Naive thymus-derived CD8-positive, alpha-beta T cell (primary cell): ENCODE measurements at places on chromosomes 5 and 9. TPM values are rescaled to one million over a fixed set of nuclear protein-coding genes. Genes with fewer than 3 reads are reported as not detected.
A peak's percentile ranks its signal among the peaks of the same experiment; 100 is the strongest.

DNA sequence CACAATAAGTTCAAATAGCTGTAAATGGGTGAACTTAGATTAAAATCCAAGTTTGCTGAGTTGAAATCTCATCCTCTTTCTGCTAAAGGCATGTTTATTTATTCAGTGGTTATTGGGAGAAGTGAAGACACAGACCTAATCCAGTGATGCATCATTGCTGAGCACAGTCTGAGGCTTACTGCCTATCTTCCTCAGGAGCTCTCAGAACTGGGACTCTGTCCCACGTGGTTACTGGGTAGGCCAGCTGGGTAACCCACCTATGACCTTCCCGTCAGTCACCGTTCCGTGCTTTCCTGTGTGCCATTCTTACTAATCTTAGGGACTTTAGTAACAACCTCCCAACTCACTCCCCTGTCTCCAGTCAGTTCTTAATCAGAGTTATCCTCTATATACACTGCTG is 226.8 kb upstream of the ATP10B start:
- H3K27ac ChIP-seq = no peak overlapping the region
- no peaks in the 10 kb centered on the region for H3K27me3 ChIP-seq
- H3K36me3 ChIP-seq = no peaks in the 10 kb centered on the region
- no peak for DNase-seq
- H3K4me3 ChIP-seq = no peak overlapping the region

- H3K27me3 ChIP-seq = no peaks in the 10 kb centered on the region
- no peak overlapping the region for H3K4me3 ChIP-seq
- H3K27ac ChIP-seq = no peak overlapping the region
- DNase-seq = no peak
- H3K4me1 ChIP-seq = no peaks in the 10 kb centered on the region
These were observed 29.5 kb downstream of the TSC1 start for GRCh38 chr9:132914924-132915323.

DNA sequence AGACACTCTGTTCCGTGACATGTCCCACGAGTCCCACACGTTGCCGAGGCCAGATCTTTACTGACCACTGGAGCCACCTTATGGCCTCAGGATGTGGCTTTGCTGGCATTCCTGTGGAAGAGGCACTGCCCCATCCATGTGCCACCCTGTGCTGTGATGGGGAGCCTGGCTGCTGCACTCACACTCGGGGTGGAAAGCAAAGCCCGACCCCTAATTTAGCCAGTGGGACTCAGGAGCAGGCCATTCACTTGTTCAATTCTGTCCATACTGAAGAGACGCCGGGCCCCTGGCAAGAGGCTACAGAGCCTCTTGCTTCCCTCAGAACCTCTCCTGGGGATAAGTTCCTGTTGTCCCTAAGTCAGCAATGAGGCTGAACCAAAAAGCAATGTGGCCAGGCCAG is 18.6 kb upstream of the CEP72 start:
- no peaks in the 10 kb centered on the region for H3K36me3 ChIP-seq
- H3K27me3 ChIP-seq = peaks cover 18% of the 10 kb centered on the region
- DNase-seq = no peak

DNA sequence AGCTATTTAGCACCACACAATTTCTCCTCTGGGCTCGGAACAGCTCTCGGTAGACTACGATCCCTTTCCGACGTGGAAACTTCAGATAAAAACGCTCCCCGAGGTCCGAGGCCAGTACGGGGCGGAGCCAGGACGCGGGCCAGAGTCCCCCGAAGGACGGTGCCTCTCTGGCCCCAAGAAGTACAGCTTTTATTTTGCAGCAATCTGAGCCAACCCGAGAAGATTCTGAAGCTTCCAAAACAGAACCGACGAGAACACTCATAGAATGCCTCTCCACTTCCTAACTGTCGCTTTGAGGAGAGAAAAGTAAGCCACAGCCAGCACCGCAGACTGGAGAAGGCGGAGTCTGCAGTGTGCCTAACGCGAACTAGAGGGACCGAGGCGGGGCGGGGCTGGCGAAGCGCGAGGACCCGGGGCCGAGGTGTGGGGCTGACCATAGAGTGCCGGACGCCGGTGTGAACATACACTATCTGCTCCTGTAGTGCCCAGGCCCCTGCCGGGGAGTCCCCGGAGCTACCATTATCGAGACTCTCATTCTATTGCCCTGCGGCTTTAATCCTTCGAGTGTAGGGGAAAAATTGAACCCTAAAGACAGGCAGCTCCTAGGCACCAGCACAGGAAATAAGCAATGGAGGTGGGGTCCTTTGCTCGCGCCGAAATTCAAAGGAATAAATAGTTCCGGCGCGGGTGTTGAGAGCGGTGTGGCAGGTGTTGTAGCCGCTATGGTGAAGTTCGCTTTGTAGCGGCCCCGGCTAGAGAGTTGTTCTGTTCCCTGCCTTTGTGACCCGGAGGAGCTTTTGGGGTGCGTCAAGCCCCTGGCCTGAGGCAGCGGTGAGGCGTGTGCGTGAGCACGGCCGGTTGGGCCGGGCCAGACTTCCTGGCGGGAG is at the start of gene SMC2:
Gene SMC2, plus strand, starts transcription at position 663 of the 887 bp plus-strand sequence. CDS start 1,076 bp downstream, outside the sequence.
- no peaks in the 10 kb centered on the region for H3K36me3 ChIP-seq
- H3K4me1 ChIP-seq = peaks cover 13% of the 10 kb centered on the region
- DNase-seq = peak; percentile 88
- H3K27me3 ChIP-seq = no peaks in the 10 kb centered on the region

DNA sequence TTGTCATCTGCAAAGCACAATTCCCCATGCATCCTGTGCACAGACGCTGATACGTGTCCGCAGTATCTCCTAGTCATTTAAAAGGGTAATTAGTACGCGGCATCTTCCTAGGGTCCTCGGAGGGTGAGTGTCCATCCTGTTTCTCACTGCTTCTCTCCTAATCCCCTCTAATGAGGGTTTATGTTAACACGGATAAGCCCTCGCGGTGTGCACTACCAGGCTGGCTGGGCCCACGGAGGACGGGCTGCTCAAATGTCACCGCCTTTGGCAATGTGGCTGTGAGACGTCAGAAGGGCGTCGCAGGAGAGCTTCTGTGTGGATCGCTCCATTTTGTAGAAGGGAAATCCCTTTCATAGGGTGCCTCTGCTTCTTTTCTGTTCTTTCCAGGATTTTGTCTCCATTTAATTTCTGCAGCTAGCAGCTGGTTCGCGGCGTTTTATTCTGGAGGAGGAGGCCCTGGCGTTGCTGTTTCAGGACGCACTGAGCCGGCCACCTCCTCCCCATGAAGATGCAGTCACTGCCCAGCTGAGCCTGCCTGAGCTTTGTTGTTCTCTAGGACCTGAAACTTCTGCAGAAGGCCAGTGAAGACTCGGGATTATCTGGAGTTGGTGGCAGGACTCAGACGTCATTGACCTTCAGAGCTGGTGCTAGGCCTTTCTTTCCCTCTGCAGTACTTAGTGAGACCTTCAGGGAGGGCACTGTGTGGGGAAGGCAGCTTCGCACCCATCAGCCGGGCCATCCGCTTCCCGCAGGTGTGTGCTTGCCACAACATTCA is 326.1 kb upstream of the IRX1 start:
- no peak overlapping the region for H3K4me3 ChIP-seq
- H3K4me1 ChIP-seq = no peaks in the 10 kb centered on the region
- H3K36me3 ChIP-seq = no peaks in the 10 kb centered on the region
- H3K27me3 ChIP-seq = peaks cover 14% of the 10 kb centered on the region
- no peak for DNase-seq

GRCh38 chr5:151012862-151013261 is 7.5 kb upstream of the GPX3 start:
- no peak for DNase-seq
- no peaks in the 10 kb centered on the region for H3K4me1 ChIP-seq
- H3K27me3 ChIP-seq = peaks cover 33% of the 10 kb centered on the region
- no peak overlapping the region for H3K27ac ChIP-seq
- H3K4me3 ChIP-seq = no peak overlapping the region
- H3K36me3 ChIP-seq = no peaks in the 10 kb centered on the region

DNA sequence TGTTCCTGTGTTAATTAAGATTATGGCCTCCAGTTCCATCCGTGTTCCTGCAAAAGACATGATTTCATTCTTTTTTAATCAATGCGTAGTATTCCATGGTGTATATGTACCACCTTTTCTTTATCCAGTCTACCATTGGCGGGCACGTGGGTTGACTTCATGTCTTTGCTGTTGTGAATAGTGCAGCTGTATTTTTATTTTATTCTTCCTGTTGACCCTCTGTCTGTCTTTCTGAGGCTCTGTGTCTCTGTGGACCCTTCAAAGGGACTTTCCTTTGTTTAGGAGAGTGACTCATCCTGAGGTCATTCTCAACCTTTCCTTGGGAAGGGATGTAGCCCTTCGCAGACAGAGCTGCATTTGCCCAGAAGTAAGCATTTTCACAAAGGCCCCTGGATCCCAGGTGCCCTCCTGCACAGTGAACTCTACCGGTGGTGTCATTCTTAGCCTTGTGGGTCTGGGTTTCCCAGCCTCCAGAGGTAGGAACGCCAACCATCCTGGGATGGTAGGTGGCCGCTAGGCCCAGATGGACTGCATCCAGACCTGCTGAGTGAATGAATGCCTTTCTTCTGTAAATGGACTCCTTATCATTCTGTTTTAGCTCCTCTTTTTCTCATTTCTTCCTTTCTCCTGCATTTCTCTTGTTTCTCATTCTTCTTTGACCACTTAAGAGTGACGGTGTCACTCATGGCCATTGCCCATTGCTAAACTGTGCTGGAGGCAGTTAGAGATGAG is 22.4 kb downstream of the TRIO start:
- DNase-seq = no peak
- H3K4me1 ChIP-seq = peaks cover 33% of the 10 kb centered on the region
- no peak overlapping the region for H3K4me3 ChIP-seq
- H3K36me3 ChIP-seq = peaks cover 5% of the 10 kb centered on the region
- H3K27ac ChIP-seq = no peak overlapping the region

DNA sequence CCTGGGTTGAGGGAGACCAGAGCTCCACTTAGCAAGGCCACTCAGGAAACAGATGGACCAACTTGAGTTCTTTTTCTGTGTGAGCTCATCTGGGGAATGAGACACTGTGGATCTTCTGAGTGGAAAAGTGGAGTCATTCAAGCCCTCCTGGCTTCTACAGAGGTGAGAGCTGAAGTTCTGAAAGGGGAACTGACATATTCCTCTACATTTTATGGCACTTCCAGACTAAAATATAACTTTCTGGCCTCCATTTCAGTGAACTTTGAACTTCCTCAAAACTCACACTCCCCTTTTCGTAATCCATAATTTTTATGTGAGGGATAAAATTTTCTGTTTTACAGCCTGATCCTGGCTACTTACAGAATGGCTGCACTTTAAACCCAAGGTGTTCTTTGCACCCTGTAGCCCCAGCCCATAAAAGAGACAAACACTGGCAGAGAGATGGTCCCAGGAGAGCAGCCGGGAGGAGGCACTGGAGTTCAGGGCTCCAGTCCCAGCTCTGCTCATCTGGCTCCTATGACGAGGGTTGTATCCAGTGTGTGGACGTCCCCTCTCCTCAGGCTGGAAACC is 10.8 kb downstream of the SPAAR start:
- peaks cover 6% of the 10 kb centered on the region for H3K4me1 ChIP-seq
- DNase-seq = no peak
- H3K27me3 ChIP-seq = no peaks in the 10 kb centered on the region
- H3K4me3 ChIP-seq = no peak overlapping the region

- peak overlapping the region; percentile 89 for H3K27ac ChIP-seq
- DNase-seq = no peak
- no peaks in the 10 kb centered on the region for H3K36me3 ChIP-seq
- H3K4me1 ChIP-seq = peaks cover 27% of the 10 kb centered on the region
These were observed 129.6 kb downstream of the KCNIP1 start for GRCh38 chr5:170633235-170634081.

DNA sequence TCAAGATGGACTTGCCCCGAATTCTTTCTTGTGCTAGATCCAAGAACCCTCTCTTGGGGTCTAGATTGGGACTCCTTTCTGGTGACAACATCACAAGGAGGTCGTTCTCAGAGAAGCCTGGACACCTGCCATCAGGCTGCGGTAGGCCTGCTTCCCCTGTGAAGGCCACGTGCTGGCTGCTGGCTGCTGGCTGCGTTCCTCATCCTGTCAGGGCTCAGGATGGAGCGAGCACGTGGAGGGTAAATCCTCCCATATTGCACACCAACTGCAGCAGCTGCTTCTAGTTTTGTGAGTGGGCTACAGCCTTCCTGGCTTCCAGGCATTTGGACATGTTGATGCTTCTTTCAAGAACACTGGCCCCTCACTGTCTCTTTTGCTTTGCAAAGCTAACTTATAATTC is 95.6 kb downstream of the HSPA4 start:
- peaks cover 2% of the 10 kb centered on the region for H3K27me3 ChIP-seq
- no peaks in the 10 kb centered on the region for H3K36me3 ChIP-seq
- DNase-seq = peak; percentile 1
- no peak overlapping the region for H3K27ac ChIP-seq
- peaks cover 17% of the 10 kb centered on the region for H3K4me1 ChIP-seq

- DNase-seq = no peak
- H3K4me3 ChIP-seq = no peak overlapping the region
- H3K27ac ChIP-seq = no peak overlapping the region
- peaks cover 24% of the 10 kb centered on the region for H3K27me3 ChIP-seq
- H3K36me3 ChIP-seq = no peaks in the 10 kb centered on the region
These were observed 325.4 kb downstream of the RFX3 start for GRCh38 chr9:3200331-3200774.

DNA sequence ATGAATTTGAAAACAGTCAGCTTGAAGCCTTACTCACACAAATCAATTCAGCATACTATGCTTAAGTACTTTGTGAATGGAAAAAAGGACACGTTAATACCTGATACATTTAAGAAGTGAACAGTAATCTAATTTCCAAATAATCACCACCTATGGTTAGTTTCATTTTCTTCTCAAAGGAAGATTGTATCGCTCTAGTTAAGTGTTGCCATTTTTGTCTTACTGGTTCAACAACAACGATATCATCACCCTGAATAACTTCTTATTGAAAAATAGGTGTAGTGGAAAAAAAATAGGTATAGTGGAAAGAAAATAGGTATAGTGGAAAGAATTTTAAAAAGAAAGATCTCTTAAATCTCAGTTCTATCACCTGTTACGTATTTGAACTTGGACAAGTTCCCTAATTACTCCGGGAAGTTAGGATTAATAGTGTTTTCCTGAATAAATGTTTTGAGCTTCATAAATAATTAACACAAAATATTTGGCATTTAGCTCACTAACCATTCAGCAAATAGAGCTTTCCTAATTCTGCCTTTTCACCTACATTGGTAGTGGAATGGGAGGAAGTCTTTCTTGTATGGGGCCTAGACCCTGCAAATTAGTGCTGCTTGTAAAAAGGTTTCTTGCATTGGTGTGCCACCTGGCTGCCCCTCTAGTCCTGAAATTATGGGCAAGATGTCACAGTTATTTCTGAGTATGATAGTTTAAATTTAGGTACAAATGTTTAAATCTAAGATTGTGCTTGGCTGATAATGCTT is 502.6 kb upstream of the NMUR2 start:
- no peak for DNase-seq
- no peaks in the 10 kb centered on the region for H3K4me1 ChIP-seq
- H3K4me3 ChIP-seq = no peak overlapping the region
- H3K36me3 ChIP-seq = no peaks in the 10 kb centered on the region
- no peak overlapping the region for H3K27ac ChIP-seq

GRCh38 chr9:106962615-106963363 is 99.8 kb downstream of the ZNF462 start:
- peaks cover 11% of the 10 kb centered on the region for H3K4me1 ChIP-seq
- H3K27me3 ChIP-seq = no peaks in the 10 kb centered on the region
- H3K4me3 ChIP-seq = no peak overlapping the region
- DNase-seq = no peak
- H3K27ac ChIP-seq = no peak overlapping the region

Gene NANS
- 30.9 TPM for polyA plus RNA-seq

Gene TRPM3
- polyA plus RNA-seq = not detected

Gene HCN1
- not detected for polyA plus RNA-seq

Gene SLC38A9
- polyA plus RNA-seq = 10.7 TPM

Gene CATSPER3
- 0.67 TPM for polyA plus RNA-seq

Gene SHOC1
- not detected for polyA plus RNA-seq

Gene ADGRD2
- not detected for polyA plus RNA-seq

Gene SGCD
- polyA plus RNA-seq = not detected

Gene FXN
- polyA plus RNA-seq = 51.2 TPM

Gene LCN15
- polyA plus RNA-seq = not detected

Gene SMIM32
- not detected for polyA plus RNA-seq

Gene DEPDC1B
- 0.09 TPM for polyA plus RNA-seq

Gene FOXD4L5
- polyA plus RNA-seq = not detected
